ENCODE measurements at places on chromosomes 13 and 19. TPM values are rescaled to one million over a fixed set of nuclear protein-coding genes. Genes with fewer than 3 reads are reported as not detected.

Gene ZNF229
- 2.2 TPM for total RNA-seq

Gene FFAR1
- not detected for total RNA-seq

- peaks cover 19% of the 10 kb centered on the region for H3K27me3 ChIP-seq
- no peak for DNase-seq
- no peak overlapping the region for H3K27ac ChIP-seq
- peaks cover 4% of the 10 kb centered on the region for H3K4me1 ChIP-seq
Measured at GRCh38 chr19:50677636-50678035, 28.4 kb downstream of the C19orf81 start.

- peaks cover 2% of the 10 kb centered on the region for H3K36me3 ChIP-seq
- H3K27me3 ChIP-seq, result peaks cover 2% of the 10 kb centered on the region
Measured at GRCh38 chr13:50843257-50844083, at the start of gene DLEU7. Gene DLEU7, minus strand, starts transcription at chr13:50843692. Its CDS starts 46 bp downstream, at chr13:50843646.

- peaks cover 3% of the 10 kb centered on the region for H3K4me1 ChIP-seq
- no peak overlapping the region for H3K27ac ChIP-seq
- no peak overlapping the region for H3K4me3 ChIP-seq
- H3K36me3 ChIP-seq, result peaks cover 20% of the 10 kb centered on the region
- no peaks in the 10 kb centered on the region for H3K27me3 ChIP-seq
Measured at GRCh38 chr19:48925240-48925843, 8.2 kb upstream of the DHDH start.
